Fibroblast of the aortic adventitia (primary cell): ENCODE measurements at places on chromosomes 7 and 10. TPM values are rescaled to one million over a fixed set of nuclear protein-coding genes. Genes with fewer than 3 reads are reported as not detected.

Gene IL15RA
- 2.1 and 5.7 TPM in 2 replicates for total RNA-seq

Gene C7orf57
- total RNA-seq = 0.09 TPM in 1 of 2 replicates, not detected in the other

Gene ZP3
- 0.63 and 2.9 TPM in 2 replicates for total RNA-seq

Gene GPR37
- 0.65 and 7.0 TPM in 2 replicates for total RNA-seq

Gene ANKRD7
- total RNA-seq = 1.4 and 3.9 TPM in 2 replicates

Gene IMMP2L
- total RNA-seq = 9.9 and 24.1 TPM in 2 replicates

Gene HMX3
- total RNA-seq = not detected in 2 replicates

Gene FAM24B
- 3.1 and 4.3 TPM in 2 replicates for total RNA-seq

Gene UNC5B
- total RNA-seq = 20.6 and 35.7 TPM in 2 replicates

DNA sequence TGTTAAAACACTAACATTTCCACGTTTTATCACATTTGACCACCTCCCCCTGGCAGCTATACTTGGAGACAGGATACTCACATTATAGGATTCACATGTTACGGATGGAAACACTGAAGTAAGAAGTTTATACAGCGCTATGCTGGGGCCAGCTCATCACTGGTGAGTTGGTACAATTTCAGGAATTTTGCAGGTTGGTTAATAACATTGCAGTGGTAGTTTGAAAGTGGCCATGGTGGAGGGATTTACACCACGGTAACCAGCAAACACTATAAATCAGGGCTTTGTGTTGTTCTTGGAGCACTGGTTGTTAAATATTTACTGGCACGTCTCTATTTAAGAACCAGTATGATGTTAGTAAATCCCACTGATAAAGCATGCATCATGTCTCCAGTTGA is 174.0 kb downstream of the GFRA1 start:
- DNase-seq = no peak

DNA sequence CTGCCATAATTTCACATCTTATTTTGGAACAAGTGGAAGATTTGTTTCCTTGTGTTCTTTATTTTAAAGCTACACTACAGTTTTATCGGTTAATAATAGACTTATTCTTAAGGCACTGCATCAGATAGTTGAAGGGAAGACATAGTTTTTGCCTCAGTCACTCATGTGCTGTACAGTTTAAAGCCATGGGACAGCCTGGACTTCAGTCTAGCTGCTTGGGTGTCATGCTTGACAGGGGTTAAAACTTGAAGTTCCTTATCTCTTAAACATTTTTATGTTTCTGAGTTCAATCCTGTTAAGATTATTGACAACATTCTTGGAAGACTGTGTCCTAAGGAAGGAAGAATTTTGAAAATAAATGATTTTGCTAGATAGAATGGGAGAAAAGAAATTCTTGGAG is 49.7 kb downstream of the PPP1R9A start:
- DNase-seq = no peak

DNA sequence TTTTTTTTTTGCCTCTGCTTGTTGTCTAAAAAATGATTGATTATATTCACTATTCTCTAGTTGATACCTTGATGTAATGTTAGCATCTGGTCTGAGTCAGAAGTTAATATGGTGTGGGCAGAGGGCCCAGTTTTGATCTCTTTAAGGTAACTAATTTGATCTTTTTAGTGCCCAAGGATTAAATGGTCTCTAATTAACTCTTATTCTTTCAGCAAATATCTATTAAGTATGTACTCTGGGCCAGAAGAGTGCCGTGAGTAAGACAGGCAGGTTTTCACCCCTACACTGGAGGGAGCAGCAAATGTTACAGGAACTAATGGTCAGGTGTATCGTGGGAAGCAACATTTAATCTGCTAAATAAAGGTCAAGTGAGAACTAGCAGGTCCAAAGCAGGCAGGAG is 144.6 kb upstream of the COL1A2 start:
- DNase-seq = no peak

GRCh38 chr10:30057421-30057841 is 2.0 kb downstream of the JCAD start:
- no peak for DNase-seq

DNA sequence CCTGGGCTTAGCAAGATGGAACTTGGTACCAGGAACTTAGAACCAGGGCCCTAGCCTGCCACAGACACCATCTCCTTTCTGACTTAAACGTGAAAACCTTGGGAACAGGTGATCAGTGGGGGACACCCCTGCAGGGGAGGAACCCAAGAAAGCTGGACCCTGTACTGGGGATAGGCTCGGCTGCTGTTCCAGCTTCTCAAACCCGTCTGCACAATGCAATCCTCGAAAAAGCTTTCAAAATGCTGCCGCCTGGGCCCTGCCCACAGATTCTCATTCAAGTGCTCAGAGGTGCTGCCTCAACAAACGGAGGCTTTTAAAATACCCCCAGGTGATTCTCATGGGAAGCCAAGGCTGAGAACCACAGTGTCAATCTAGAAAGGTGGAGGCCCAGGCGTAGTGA is 169.7 kb downstream of the ARHGAP21 start:
- DNase-seq = no peak

DNA sequence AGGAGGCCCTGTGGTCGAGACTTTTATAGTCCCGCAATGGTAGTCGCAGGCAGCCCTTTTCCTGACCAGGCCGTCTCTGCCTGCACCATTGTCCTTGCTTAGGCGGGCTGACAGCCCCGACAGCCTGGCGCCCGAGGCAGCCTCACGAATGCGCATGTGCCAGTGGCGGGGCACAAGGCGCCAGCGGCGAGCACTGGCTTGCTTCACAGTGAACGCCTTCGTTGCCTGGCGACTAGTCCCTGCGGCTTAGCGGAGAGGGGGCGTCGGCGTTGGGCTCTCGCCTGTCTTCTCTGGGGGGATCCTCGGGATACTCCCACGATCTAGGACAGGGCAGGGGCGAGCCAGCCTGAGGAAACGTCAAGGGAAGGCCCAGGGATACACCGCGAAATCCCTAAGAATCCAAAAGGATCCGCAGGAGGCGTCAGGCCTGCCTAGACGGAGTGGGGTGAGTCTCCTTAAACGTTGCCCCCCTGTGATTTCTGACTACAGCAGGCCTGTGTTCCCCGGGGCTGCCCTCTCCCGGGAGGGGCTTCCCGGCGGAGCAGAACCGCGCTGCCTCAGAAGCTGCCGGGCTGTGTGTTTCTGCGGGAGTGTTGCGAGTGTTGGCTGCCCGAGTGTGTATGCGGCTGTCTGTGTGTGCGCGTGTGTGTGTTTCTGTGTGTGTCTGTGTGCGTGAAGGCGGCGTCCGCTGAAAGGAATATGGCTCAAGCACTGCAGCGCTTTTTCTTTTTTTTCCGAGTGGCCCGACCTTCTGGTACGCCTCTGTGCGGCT is 20.5 kb upstream of the ZNF273 start:
- DNase-seq = peak; percentile 10

GRCh38 chr7:2943851-2944601 is 99.6 kb downstream of the CARD11 start:
- DNase-seq = no peak

DNA sequence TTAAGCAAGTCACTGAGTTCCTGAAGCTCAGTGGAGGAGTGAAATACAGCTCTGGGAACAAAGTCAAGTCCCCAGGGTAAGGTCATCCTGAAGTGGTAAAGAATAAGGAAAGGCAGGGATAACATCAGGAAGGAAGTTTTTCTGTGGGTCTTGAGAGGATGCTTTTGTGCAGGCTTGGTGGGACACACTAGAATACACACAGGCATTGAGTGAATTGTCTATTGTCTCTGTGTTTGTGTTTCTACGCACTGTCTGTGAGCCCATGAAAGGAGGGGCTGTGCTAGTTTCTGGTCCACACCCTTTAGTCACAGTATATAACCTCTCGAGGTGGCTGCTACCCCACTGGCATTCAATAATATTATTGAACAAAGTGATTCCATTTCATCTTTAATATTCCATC is 95.8 kb upstream of the ABCB5 start:
- DNase-seq = no peak

DNA sequence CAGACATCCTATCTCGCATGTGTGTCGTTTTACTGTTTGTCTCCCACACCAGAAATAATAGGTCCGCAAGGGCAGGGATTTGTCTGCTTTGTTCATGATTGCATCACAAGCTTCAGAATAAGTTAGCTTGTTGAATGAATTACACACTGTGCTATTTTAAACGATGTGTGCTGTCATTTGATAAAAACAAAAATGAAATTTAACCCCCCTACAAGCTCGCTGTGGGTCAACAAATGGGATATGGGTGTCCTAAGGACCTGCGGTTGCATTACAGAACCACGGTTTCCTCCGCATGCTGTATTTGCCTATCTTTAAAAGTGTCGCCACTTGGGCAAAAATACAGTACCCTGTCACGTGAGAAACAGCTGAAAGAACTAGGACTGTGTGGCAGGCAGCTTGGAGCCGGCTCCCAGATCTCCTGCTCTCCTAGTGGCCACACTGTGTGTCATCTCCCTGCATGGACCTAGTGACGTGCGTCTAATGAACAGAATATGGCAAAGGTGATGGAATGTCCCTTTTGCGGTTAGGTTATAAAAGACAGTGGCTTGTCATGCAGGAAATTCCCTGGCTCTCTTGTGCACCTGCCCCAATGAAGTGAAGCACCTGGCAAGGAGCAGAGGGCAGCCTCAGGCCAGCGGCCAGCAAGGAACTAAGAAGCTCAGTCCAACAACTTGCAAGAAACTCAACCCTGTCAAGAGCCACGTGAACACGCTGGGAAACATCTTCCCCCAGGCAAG is 32.9 kb upstream of the CRYGN start:
- no peak for DNase-seq

DNA sequence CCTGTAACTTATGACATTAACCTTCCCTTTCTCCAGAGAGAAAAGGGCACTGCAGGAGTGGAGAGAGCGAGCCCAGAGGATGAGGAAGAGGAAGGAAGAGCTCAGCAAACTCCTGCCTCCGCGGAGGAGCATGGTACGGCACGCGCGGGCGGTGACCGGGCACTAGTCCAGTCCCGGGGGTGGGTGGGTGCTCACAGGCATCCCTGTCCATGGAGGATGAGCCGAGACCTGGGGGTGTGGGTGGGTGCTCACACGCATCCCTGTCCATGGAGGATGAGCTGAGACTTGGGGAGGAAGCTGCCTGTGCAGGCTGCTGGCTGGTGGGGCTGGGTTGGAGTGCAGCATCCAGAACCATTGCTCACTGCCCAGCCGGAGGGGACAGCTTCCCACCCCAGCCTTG is 23.8 kb downstream of the LRRC27 start:
- DNase-seq = no peak

DNA sequence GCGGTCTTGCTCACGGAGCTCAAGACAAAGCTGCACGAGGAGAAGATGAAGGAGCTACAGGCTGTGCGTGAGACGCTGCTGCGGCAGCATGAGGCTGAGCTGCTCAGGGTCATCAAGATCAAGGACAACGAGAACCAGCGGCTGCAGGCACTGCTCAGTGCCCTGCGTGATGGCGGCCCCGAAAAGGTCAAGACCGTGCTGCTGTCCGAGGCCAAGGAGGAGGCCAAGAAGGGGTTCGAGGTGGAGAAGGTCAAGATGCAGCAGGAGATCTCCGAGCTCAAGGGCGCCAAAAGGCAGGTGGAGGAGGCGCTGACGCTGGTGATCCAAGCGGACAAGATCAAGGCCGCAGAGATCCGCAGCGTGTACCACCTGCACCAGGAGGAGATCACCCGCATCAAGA is 51.4 kb downstream of the JAKMIP3 start:
- no peak for DNase-seq
